ENCODE measurements at places on chromosomes 3 and 15.

DNA sequence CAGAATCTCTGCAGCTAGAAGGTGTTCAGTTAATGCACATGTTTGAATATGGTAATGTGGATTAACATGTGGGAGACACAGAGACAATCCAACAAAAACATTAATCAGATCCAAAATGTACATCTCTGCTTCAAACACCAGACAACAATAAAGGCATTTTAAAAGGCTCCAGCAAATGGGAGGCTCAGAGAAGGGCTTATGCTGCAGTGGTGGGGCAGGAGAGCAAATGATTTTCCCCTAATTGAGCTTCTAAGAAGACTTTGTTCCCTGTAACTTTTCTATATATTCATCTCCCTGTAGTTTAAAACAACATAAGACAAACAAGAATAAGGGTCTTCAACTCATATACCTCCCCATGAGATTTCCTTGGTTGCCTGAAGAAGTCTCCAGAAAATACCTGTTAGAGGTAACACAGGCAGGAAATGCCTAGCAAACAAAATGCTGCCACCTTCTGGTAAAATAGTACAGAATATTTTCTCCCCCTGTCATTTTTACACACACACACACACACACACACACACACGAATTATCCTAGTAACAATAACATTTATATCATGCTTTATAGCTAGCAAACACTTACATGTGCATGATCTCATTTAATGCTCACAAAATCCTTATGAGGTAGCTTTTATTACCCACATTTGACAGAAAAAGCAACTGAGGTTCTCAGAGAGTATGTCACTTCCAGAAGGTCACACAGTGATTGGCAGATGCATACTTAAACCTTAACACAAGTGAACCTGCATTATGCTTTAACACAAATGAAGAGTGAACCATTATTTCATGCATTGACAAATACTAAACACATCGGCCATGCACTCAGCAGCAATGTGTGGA is 123.4 kb upstream of the MB21D2 start:
- DNase-seq = no peak

DNA sequence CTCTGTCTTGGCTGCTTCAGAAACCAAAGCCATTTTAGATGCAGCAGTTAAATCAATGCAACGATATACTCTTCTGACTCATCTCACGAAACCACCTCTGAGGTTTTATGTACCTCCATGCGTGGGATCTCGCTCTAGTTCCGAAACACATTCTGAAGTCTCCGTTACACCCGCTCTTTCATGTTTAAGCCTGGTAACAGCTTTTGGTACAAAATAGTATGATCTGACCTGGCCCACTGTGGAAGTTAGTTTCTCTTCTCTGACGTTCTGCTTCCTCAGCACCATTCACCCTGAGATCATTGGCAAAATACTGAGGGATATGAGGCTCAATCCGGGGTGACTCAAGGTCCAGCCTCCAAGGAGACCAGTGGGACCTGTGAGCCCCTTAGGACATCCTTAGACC is 121.9 kb downstream of the TMEM266 start:
- DNase-seq = no peak

DNA sequence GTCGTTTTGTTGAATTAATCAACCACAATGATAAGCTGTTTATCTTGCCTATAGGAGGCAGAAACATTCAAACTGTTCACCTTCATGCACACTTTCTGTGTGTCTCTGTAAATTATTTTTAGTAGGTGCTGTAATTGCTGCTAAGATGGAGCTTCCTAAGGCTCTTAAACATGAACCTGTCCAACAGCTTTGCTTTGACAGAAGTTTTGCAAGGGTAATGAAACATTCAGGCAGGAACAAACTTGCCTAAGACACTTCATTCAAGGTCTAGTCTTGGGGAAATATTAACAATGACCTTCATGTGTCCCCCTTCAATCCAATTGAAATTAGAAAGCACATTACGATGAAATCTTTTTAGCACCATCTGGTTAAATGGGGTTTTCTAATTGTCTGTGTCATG is 156.1 kb downstream of the DIPK2A start:
- DNase-seq = no peak

GRCh38 chr3:156424758-156425157 is 130.2 kb downstream of the SSR3 start:
- DNase-seq = no peak

GRCh38 chr15:89002281-89002761 is 85.9 kb upstream of the ABHD2 start:
- DNase-seq = no peak

- DNase-seq = no peak
Measured at GRCh38 chr15:36161108-36161507, 418.3 kb upstream of the CDIN1 start.

All from hematopoietic multipotent progenitor cell treated with erythropoietin and hydrocortisone succinate and interleukin-3 and kit ligand, for 15 days (in vitro differentiated cells).